Bronchus fibroblast of lung (primary cell): ENCODE measurements at places on chromosomes 7 and 10. TPM values are rescaled to one million over a fixed set of nuclear protein-coding genes. Genes with fewer than 3 reads are reported as not detected.

CNNM1 gene
- total RNA-seq: under 0.01 TPM in 2 replicates

ITIH5 gene
- total RNA-seq: 0.15 and 0.67 TPM in 2 replicates

PRF1 gene
- not detected in 2 replicates for total RNA-seq

PALD1 gene
- 1.3 and 1.5 TPM in 2 replicates for total RNA-seq

AGR3 gene
- total RNA-seq: not detected in 2 replicates

MKI67 gene
- 34.0 and 35.1 TPM in 2 replicates for total RNA-seq
